Neuronal stem cell (in vitro differentiated cells): ENCODE measurements at places on chromosomes 4 and X.

DNA sequence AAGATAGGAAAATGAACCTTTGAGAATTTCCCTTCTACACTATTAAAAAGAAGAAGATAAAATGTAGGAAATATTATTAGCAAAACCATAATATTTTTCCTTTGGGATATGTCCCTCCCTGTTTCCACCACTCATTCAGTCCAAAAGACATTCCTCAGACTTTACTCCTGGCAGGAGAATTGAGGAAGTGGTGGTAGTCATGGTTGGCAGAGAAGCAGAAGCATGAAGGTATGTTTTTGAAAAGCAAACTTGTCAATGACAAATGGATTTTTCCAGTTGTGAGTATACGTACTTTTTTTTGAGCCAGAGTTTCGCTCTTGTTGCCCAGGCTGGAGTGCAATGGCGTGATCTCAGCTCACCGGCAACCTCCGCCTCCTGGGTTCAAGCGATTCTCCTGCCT, 13.7 kb downstream of the STAG2 start:
- DNase-seq: no peak

GRCh38 chrX:10447564-10448214, 172.7 kb downstream of the MID1 start:
- no peak for DNase-seq

GRCh38 chr4:105634402-105635080, 73.9 kb downstream of the INTS12 start:
- no peak for DNase-seq

DNA sequence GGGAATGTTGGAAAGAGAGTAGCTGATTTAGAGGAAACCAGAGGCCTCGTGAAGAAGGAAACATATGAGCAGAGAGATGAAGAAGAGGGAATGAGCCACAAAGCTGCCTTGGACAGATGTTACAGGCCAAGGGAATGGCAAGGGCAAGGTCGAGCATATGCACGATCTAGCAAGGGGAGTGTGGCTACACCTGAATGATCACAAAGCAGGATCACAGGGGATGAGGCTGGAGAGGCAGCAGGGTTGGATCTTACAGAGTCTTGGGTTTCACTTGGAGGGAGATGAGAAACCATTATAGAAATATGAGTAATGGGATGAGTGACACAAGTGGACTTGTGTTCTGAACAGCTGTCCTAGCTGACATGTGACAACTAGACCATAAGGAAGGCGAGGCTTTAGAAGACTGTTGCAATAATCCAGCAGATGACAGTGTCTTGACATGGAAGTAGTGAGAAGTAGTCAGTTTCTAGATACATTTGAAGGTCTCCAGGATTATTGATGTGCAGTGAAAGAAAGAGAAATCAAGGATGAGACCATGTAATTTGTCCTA, 58.7 kb downstream of the RASGEF1B start:
- DNase-seq: no peak

DNA sequence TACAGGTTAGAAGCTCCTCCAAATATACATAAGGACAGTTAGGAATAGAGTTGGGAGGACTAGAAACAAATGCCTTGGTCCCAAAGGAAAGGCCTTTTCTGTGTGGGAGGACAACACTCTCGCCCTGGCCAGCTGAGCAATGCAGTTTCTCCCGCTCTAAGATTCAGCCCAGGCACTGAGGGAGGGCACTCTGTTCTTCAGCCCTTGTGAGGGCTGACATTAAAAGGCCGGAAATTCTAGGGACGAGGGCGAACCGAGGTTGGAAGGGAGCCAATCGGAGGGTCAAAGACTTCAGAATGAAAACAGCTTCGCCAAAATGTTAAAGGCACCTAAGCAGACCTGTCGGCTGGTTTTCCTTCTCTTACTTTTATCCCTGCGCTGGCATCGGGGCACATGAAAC, 2.9 kb upstream of the PTCHD1 start:
- DNase-seq: no peak
